ENCODE measurements at places on chromosomes 6 and 20. TPM values are rescaled to one million over a fixed set of nuclear protein-coding genes. Genes with fewer than 3 reads are reported as not detected.

GPR6 gene
- not detected for total RNA-seq

ZC3H12D gene
- total RNA-seq: 0.35 TPM

SLC22A7 gene
- not detected for total RNA-seq

SLC17A3 gene
- total RNA-seq: not detected

PLCB4 gene
- 20.5 TPM for total RNA-seq

CRYBG1 gene
- 1.7 TPM for total RNA-seq

DSP gene
- 241 TPM for total RNA-seq

ZSCAN23 gene
- total RNA-seq: 1.6 TPM

MRAP2 gene
- 0.48 TPM for total RNA-seq

KCNQ2 gene
- 0.86 TPM for total RNA-seq

GSTA2 gene
- not detected for total RNA-seq

GRCh38 chr20:32021091-32021490, 10.9 kb downstream of the CCM2L start:
- DNase-seq: no peak

DNA sequence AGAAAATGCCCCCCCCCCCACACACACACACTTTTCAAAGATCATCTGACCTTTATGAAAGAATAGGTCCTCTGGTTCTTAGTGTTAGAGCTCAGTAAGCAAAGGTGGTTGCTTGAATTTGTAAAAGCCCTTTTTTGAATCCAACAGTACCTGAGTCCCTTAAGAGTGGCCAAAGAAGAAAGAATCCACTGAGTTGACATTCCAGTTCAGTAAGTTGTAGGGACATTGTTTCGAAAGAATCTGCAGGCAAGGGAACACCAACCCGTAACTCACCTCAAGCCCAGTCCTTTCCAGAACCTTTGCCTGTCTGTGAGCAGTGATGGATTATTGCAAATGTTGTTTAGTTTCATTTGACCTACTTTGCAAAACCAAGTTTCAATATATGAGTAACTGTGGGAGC, 64.2 kb upstream of the MAP3K4 start:
- DNase-seq: no peak

DNA sequence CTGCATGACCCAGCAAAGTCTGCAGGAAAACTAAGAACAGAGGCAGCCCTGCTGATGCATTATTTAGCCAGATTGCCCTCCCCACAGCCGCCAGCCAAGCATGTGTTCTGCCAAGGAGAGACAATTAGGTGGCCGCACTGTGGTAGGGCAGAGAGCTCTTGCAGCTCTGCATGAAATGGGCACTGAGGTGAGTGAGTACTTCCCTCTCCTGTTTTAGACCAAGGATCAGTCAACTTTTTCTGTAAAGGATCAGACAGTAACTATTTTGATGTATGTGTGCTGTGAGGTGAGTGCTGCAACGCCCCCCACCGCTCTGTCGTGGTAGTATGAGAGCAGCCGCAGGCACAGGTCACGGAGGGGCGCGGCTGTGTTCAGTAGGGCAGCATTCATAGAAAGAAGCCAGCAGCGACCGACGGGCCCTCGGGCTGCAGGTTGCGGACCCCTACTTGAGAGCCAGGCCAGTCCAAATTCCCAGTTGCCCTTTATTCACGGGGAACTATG, 23.8 kb upstream of the FAM50B start:
- peak; percentile 84 for DNase-seq

- no peak for DNase-seq
Measured at GRCh38 chr20:46898423-46898822, 3.8 kb downstream of the EYA2 start.

GRCh38 chr20:59217794-59218280, 54.2 kb downstream of the ZNF831 start:
- no peak for DNase-seq

- no peak for DNase-seq
Measured at GRCh38 chr20:62305149-62305764, 2.5 kb downstream of the ADRM1 start.

GRCh38 chr20:60090631-60091030, 132.4 kb downstream of the CDH26 start:
- no peak for DNase-seq

DNA sequence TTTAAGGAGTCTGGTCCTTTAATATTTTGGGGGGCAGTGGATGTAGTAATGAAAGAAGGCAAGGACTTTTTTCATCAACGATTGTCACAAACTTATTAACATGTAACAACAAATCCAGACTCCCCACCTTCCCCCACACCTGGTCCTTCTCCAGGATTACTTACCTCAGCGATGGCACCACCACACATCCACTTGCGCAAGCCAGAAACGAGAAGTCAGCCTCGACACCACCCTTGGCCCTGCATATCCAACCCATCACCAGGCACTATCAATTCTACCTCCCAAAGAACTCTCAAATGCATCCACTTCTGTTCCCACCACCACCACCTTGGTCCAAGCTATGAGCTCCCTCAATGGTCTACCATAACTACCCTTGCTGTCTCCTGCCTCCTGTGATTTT, 6.6 kb downstream of the EZR start:
- no peak for DNase-seq

- DNase-seq: no peak
Measured at GRCh38 chr20:57408131-57408530, 16.9 kb downstream of the RBM38 start.

- DNase-seq: no peak
Measured at GRCh38 chr6:134363323-134364039, 45.6 kb upstream of the SGK1 start.

GRCh38 chr6:17665132-17665531, 41.6 kb downstream of the NUP153 start:
- DNase-seq: no peak

DNA sequence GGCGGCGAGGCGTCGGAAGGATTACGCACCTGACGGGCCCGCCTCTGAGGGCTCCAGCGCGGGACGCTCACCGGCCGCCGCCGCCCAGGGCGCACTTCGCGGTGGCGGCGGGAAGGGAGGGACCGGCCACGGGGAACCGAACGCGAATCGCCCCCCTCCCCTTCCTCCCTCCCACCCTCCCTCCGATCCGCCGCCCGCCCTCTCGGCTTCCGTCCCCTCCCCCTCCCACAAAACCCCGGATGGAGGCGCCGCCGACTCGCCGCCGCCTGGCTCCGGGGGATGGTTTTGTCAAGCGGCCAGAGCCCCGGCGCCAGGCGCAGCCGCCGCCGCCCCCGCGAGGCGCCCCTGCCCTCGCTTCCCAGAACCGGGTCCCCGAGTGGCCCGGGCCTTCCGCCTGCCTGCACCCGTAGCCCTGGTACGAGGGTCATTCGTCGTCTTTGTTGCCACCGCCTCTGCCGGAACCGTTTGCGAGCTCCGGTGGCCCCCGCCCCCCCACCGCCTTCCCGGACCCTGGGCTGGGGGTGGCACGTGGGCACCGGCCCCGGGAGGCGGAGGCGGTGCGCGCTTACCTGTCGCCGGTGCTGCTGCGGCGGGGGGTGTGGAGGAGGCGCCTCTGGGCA, 398 bp downstream of the ZBTB2 start:
- DNase-seq: peak; percentile 91

- DNase-seq: no peak
Measured at GRCh38 chr20:62117658-62118057, 4.6 kb upstream of the LSM14B start.

DNA sequence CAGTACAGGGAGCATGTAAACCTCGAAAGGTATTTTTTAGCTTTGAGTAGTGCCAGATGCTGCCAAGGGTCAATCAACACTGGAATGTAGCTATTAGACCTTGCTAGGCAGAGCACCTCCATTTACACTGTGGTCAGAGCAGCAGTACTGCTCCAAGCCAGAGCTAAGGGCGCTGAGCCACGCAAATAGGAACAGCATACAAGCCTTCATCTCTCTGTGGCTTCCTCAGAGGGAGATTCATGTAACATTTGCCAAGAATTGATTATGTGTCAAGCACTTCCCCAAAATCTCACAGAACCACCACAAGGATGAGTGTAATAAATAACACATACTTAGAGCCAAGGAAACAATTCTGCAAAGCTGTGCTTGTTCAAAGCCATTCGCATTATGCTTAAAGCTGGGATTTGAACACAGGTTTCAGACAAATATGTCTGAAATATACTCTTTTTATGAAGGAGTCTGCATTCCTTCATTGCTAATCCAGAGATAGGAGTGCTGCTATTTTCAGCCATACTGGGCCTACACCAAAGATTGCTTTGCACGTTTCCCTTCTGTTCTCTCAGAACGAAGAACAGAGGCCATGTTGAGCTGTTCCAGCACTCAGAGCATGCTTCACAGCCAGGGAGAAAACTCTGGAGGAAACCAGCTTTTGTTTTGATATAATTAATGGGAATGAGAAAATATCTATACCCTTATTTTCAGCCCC, 97.7 kb downstream of the SLC16A10 start:
- DNase-seq: no peak

GRCh38 chr20:22924046-22924737, 110.9 kb upstream of the SSTR4 start:
- DNase-seq: no peak

DNA sequence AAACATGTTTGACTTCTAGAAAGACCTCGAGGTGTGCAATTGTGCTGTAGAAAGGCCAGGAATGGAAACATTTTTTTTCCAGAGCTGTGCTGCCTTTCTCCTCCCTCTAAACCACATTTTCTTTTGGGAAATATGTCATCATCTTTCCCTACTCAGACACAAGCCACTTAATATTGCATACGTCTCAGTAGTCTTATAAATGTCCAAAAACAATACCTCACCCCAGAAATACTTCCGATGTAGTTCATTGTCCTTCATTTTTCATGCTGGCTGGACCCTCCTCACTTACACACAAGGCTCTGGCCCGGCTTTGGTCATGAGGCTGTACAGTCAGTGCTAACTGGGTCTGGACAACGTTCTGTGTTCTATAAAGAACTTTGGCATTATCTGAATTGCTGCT, 126.4 kb downstream of the SCML4 start:
- no peak for DNase-seq

- DNase-seq: no peak
Measured at GRCh38 chr6:163019926-163020325, 292.2 kb downstream of the PACRG start.

DNA sequence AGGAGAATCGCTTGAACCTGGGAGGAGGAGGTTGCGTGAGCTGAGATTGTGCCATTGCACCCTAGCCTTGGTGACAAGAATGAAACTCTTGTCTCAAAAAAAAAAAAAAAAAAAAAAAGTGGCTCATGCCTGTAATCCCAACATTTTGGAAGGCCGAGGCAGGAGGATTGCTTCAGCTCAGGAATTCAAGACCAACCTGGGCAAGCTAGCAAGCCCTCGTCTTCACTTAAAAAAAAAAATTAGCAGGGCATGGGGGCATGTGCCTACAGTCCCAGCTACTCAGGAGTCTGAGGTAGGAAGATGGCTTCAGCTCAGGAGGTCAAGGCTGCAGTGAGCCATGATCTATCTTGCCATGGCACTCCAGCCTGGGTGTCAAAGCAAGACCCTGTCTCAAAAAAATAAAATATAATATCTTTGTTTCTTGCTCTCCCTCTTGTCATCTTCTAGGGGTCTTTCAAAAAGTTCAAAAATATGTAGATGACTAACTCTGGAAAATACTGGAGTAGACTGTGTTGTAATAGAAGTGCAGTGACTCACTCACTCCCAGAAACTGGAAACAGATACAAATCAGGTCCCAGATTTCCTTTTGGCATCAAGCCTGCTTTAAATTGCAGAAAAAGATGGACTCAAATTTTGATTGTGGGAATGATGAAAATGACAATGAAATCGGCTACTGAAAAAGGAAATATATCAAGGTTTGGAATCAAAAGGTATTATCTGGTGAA, 2.8 kb upstream of the GINM1 start:
- no peak for DNase-seq

Data from cardiac septum (tissue), 1 donor.